Right forelimb (tissue), 1 donor: ENCODE measurements at places on chromosomes 12 and 14.

DNA sequence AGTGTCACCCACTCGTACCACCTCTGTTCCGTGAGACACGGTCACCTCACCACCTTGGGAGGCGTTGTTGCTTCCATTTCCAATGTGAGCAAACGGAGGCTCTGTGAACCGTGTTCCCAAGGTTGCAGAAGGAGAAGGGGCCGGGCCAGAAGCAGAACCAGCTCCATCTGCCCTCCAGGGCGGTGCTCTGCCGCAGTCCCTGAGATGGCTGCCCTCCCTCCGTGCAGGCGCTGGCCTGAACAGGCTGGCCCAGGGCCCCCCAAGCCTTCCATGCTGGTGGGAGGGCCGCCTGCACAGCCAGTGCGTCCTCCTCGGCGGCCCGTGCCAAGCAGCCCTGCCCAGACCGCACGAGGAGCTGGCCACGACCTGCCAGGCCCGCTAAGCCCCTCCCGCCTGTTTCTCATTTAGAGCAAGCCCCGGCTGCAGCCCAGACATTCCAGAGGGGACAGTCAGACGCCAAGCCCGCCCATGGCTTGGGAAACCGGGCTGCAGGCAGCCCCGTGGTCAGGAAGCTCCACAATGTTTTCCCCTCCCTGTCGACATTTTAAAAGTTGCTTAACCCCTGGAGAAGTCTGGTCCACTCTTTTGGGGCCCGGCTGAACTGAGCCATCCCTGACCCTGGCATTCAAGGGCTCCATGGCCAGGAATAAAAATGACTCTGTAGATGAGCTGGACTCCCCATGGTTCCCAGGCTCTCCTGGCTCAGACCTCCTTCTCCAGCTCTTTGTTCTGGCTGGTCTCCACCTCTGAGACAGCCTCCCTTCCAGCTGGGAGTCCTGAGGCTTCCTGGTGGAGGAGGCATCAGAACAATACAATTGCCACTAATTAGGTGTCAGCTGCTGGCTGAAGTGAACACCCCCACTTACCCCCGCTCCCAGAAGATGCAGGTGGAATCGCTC lies 236.0 kb downstream of the BCL11B start:
- DNase-seq, result peak; percentile 90

DNA sequence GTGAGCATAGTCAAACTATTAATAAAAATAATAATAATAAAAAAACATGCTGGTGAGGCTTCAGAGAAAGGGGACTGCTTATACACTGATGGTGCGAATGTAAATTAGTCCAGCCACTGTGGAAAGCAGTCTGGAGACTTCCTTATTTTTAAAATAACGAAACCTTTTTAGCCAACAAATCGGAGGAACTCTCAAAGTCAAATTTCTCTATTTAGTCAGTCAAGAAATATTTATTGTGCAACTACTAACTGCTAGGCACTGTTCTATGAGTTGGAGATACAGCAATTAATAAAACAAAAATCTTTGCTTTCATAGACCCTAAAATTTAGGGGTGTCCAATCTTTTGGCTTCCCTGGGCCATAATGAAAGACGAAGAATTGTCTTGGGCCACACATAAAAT lies 10.8 kb downstream of the TAOK3 start:
- no peak for DNase-seq

DNA sequence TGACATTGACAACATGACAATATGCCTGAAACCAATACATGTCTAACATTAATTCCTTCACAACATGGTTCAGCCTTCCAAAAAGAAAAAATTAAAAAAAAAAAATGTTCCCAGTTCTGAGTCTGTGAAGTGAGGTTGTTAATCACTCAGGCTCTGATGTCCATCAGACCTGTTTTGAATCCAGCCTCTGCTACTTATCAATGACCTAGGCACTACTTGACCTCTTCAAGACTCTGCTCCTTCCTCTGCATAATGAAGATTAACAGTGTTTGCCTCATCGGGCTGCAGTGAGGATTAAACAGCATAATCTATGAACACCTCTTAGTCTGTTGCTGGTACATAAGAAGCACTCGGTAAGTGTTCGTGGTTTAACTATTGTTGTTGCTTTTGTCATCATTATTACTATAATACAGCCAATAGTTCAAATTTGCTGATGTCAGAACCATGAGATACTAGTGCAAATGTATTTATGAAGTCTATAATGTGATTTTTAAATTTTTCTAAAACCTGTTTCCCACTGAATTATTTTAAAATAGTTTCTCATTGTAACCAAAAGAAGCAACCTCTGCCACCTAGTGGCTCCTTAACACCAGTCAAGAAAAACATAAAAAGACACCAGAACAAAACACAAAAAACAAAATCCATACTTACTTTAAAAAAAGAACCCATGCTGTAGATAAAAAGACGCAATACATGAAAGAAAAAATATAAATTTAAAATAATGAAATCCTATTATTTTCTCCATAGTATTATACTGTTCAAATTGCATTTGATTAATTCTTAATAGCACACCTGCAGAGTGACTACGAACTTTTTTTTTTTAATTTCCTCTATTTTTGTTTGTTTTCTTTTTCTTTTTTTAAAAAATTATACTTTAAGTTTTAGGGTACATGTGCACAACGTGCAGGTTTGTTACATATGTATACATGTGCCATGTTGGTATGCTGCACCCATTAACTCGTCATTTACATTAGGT lies 20.3 kb upstream of the TMX1 start:
- no peak for DNase-seq

GRCh38 chr12:92362785-92363184 lies 217.1 kb upstream of the BTG1 start:
- no peak for DNase-seq

- no peak for DNase-seq
Measured at GRCh38 chr12:46154221-46154985, 114.4 kb downstream of the SLC38A1 start.

DNA sequence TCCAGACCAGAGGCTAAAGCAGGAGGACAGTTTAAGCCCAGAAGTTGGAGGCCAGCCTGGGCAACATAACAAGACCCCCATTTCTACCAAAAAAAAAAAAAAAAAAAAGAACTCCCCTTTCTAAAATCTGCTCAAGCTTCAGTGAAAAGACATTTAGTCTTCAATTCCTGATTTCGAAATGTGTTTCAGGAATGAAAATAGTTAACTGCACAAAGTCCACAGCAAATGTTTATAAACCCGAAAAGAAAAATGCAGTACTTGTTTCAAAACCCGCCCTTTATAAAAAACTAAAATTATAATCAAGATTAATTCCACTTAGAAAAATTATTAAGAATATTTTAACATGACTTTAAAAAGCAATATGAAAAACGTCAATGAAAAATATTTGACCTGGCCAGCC lies 12.1 kb downstream of the ATXN2 start:
- no peak for DNase-seq

DNA sequence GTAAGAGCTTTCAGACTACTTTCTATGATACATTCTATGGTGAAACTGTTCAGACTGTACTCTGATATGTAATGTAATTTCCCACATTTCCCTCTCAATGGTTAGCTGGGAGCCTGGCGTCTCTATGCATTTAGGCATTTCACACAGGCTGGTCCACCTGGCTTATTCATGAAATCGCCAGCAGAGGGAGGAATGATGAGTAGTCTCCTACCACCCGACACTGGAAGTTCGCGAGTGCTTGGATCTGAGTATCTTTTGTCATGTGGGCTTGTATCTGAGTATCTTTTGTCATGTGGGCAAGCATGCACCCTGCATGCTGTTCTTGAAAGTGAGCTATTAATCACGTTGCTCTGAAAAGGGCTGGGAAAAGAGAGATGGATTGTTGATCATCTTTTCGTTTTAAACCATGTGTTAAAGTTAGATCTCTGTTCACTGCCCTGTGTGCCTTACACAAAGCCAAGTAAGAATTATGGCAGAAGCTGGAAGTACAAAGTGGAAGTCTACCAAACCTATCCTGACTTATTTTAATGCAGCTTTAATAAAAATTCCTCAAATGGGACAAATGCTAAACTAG lies 235.0 kb downstream of the ATP23 start:
- DNase-seq, result no peak

- DNase-seq, result no peak
Measured at GRCh38 chr14:68733086-68733914, 59.6 kb downstream of the ZFP36L1 start.

DNA sequence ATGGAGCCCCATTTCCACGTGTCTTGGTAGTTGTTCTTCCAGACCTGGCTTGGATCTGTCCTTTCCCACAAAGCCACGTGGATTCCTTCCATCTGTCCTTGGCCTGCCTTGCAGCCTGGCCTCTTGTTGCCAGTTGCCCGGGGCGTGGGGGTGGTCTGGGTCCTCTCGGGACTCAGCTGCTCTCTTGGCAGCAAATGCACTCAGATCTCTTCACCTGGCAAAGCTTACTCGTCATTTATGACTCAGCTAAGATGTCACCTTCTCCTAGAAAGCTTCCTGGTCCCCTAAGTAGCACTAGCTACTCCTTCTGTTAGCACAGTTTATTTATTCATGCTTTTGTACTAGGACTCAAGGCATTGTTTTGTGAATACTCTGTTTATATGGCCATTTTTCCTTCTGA lies 13.6 kb downstream of the PLEKHG3 start:
- DNase-seq, result no peak

DNA sequence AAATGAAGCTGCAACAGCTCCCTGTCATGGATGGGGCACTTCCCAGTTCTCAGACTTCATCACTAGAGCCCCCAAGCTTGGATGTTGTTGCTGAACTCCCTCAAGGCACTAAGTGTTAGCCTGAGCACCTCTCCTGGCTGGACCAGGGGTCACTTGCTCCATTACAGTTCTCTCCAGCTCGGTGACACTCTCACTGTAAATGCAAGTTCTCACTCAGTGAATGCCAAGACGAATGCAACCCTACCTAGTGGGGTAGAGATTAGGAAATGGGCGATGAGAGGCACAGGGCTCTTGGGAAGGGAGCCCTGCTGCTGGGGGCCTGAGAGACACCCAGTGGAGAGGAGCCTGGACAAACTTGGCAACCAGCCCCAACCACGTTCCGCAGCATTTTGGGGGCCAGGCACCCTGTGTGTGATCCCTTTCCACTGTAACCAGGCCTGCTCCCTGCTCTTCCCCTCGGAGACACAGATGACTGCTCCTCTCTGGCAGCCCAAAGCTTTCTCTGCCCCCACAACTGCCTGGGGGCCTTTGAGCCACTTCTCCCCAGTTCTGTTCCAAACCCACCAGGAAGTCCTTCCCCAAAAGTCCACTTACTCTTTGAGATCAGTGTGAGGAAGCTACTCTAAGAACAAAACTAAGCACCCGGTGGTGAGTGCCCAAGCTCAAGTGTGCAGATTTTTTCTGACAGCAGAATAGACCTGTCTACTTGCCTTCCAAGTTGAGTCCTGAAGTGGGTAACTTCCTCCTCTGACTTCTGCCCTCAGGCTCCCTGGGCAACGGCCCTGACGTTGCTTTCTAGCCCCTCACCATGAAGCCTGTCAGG lies 8.0 kb upstream of the SELPLG start:
- DNase-seq, result peak; percentile 42

DNA sequence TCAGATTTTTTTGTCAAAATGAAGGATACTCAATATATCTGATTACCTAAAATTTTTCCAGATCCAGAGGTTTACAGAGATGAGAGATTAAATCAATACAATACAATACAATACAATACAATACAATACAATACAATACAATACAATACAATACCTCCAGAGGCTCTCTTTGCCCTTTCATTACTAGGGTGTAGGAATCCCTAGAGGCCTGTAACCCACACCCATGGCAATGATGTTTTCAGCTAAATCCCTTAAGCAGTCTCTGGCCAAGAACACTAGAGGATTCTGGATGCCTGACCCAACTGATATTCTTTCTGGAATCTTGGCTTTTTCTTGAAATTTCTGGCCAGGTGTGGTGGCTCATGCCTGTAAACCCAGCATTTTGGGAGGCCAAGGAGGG lies 23.7 kb upstream of the AEBP2 start:
- no peak for DNase-seq

GRCh38 chr12:100610666-100611430 lies 37.4 kb downstream of the GAS2L3 start:
- no peak for DNase-seq

GRCh38 chr12:66776974-66777373 lies 98.1 kb upstream of the GRIP1 start:
- no peak for DNase-seq

DNA sequence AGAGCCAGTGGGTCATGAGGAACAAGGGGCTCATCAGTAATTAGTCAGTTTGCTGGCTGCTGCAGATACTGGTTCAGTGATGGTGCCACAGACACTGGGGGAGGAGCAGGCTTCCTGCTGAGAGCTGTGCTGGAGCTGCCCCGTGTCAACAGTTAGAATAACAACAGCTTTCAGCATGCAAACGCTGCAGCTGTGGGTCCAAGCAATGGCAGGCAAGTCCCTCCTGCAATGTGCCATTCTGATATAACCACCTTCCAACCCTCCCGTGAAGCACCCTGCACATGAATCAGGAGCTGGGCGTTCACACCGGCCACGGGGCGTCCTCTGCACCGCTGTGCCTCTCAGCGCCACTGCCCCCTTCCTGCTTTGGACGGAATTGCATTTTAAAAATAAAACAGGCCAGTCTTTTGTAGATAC lies 258.4 kb upstream of the SFSWAP start:
- no peak for DNase-seq

- DNase-seq, result no peak
Measured at GRCh38 chr14:65476273-65476941, 63.9 kb downstream of the FUT8 start.

- no peak for DNase-seq
Measured at GRCh38 chr14:79136071-79137044, 966.2 kb downstream of the NRXN3 start.

- DNase-seq, result no peak
Measured at GRCh38 chr12:27905285-27906126, 67.0 kb downstream of the PTHLH start.

- DNase-seq, result no peak
Measured at GRCh38 chr12:70006619-70006973, 181.6 kb downstream of the MYRFL start.

DNA sequence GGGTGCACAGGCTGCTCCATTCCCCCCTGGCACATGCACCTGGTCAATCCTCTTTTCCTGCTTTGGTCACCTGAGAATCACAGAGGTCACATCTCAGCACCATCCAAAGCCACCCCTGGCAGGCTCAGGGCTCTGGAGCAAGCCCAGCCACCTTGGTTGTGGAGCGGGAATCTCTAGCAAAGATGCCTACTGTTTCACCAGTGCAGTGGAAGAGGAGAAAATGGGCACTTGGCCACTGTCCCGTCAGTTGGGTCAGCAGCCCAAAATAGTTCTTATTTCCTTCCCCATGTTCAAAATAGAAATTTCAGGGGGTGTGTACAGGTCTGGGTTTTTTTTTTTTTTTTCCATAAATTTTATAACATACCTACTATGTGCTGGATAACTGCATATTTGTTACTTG lies 18.3 kb downstream of the RTL1 start:
- DNase-seq, result no peak
